ENCODE measurements at places on chromosomes 6 and 20.

DNA sequence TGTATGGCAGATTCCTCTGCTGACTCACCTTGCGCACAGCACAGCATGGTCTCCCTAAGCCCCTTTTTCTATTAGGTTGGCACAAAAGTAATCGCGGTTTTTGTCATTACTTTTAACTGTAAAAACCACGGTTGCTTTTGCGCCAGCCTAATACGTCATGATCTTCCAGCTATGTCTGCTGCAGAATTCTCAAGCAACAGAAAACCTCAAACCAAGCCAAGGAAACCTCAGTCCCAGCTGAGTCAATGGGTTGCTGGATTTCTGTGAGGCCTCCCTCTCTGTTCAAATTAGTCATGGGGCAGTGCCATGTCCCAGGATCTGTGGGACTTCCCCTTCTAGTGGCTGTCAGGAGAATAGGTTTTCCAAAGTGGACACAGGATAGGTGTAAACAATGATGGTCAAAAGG, 15.7 kb upstream of the ENPP1 start:
- DNase-seq = no peak

DNA sequence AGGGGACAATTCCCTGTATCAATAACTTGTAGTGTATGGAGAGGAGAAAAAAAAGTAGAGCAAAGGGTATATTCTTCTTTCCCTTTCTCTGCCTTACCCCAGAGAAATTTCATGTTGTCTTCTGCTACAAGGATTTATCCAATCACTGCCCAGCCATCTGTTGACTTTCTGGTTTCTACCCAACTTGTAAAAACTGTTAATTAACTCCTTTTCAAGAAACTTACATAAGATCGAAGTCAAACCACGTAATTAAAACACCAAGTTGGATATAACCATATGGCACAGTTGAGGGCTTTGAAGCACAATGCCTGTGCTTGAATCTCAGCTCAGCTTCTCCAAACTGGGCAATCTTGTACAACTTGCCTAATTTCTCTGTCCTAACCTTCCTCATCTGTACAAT, 99.5 kb downstream of the MAN1A1 start:
- DNase-seq = no peak

- DNase-seq = no peak
Observed at GRCh38 chr6:70130865-70131264, 172.0 kb downstream of the COL9A1 start.

DNA sequence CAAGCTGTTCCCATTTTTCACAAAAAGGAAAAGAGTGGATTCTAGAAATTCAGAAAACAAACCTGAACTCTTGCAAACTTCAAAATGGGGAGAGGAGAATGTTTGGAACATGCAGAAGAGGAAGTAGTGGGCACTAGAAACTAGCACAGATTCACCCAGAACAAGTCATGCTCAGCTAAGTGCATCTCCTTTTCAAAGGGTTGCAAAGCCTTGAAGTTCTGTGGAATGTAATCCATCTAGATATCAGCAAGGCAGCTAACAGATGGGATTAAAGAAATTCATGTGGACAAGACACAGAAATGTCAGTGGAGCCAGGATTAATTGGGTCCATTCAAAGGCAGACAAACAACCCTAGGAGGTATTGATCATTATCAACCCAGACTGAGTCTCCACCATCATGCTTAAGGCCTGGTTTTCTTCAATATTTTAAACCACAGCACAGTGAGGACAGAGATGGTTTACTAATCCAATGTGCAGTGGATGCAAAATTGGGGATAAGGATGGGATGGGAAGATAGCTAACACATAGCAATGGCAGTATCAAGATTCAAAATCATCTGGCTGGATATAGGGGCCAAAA, 31.3 kb downstream of the KCNK5 start:
- DNase-seq = no peak

DNA sequence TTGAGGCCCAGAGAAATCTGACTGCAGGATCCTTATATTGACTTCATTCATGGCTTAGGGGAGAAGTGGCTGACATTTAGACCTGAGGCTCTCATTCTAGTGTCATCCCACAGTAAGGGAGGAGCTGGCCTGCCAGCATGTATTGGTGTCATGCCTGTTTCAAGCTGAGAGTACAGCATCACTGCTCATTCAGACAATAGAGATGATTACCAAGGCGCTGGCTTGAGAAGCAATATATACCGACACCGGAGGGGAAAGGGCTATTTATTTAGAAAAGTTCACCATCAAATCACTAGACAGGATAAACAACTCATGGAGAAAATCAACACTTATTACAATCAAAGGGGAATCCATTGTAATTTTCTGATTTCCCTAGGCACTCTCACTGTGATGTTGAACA, 84.4 kb upstream of the HDAC2 start:
- no peak for DNase-seq

DNA sequence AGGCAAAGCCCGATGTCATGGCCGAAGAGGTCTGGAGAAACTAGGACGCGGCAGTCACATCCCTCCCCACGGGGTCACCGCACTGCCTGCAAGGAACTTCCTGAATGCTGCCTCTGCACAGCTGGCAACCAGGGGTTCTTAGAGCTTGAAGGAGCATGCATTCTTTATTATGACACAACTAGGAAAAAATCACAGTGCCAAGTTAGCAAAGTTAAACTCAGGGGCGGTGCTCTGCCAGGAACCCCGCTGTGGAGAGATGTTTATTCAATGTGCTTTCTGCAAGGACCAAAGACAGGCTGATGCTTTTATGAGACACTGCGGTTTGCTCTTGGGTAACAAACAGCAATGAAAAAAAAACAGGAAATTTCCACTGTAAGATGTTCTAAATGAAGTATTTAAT, 287.3 kb upstream of the FOXQ1 start:
- no peak for DNase-seq

GRCh38 chr6:131132360-131132759, 2.9 kb upstream of the AKAP7 start:
- no peak for DNase-seq

DNA sequence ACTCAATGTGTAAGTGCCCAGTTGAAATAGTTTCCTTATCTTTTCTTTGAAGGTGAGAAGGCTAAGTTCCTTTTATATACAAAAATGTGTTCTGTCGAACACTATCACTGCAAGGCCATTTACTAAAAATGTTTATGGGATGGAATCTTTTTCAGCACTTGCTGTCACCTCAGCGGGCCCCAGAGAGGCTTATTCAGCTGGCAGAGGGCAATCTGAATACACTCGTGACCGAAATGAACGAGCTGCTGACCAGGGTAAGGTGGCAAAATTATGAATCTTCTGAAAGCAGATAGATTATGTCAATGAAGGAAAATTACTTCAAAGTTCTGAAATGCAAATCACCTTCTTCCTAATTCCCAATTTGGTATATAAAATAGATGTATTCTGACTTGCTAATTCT, 340.2 kb downstream of the ARHGAP18 start:
- no peak for DNase-seq

- no peak for DNase-seq
Observed at GRCh38 chr20:34535857-34536256, 19.6 kb downstream of the DYNLRB1 start.

DNA sequence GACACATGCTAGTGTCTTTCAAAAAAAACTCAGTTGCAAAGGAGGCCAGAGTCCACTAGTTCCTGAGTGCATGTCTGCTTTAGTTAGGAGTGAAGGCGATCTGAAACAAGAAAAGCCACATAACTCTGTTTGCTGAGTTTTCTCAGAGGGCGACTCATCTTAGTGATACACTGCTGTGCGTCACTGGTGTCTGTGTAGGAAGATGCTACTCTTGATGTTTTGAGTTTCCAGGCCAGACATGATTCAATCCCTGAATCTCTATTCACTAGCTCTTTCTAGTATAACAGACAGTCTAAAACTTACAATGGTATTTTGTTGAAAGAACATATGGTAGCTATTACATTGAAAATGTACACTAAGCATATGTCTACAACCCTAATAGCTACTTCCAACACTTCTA, 60.9 kb downstream of the GFRAL start:
- DNase-seq = no peak

DNA sequence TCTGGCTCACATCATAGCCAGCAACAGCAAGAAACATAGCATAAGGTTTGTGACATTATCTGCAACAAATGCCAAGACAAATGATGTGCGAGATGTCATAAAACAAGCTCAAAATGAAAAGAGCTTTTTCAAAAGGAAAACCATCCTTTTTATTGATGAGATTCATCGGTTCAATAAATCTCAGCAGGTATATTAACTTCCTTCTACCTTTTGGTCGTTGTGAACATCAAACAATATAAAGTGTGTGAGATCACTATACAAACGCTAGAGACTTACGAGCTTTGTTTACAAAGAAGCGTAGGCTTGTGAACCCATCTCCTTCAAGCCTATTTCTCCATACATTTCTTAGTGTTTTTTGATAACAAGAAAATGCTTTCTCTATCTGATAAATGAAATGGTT, 3.5 kb downstream of the WRNIP1 start:
- no peak for DNase-seq

- DNase-seq = no peak
Observed at GRCh38 chr20:32535953-32536823, 48.9 kb downstream of the NOL4L start.

GRCh38 chr6:85394853-85395538, 54.9 kb upstream of the NT5E start:
- no peak for DNase-seq

GRCh38 chr6:31270788-31271640, 878 bp downstream of the HLA-C start:
- DNase-seq = no peak

GRCh38 chr6:111015389-111016124, 33.7 kb downstream of the RPF2 start:
- DNase-seq = no peak

DNA sequence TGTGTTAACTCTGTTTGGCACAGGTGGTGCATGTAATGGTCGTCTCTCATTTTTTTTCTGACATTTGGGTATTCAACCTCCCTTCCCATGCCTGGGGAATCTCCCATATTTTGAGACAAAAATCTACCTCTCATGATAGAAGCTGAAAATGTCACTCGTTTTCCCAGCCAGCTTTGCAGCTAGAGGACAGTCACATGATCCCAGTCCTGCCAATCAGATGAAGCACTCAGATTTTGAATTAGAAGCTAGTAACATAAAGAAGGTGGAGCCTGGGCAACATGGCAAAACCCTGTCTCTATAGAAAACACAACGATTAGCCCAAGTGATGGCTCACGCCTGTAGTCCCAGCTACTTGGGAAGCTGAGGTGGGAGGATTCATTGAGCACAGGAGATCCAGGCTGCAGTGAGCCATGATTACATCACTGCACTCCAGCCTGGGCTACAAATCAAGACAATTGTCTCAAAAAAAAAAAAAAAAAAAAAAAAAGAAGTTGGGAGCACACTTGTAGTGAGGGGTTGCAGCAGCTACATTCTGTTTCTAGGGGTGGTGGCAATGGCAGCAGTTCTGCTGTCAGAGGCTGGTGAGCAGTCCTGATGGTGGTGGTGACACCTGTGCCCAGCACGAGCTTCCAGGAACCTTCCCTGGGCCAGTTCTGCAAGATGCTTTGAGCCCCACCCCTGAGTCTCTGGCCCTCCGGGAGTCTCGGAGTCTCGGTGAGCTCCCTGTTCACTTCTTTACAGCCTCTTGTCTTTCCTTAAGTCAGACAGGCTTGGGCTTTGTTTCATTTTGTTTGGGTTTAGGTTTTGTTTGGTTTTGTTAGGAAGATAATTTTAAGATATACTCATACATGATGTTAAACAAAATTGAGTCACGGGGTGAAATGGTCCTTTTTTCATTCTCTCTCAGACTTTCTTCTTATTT, 94.1 kb upstream of the KCNG1 start:
- DNase-seq = no peak

DNA sequence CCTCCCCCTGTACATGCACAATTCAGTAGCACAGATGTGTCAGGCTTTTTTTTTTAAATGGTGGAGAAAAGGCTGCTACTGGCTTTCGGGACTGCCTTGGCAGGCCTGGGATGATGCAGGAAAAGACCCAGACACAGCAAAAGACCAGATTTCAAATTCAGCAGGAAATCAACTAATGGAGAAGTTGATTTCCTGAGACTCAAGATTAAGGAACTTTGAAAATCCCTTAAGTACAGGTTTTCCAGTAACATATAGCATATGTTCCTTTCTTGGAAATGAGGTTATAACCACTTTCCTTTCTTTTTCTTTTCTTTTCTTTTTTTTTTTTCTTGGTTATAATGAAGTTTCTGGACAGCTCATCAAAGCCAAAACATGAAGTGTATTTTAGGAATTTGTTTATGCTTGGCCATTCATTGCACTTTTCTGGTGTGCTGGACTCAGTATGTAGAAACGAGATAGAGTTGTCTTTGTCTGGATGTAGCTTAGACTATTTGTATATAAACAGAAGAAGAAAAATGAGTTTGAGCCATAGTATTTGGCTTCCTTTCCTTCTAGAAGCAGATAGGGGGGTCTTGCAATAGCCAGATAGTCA, 119.4 kb downstream of the SASH1 start:
- DNase-seq = no peak

GRCh38 chr20:63295422-63295821, 2.4 kb downstream of the COL20A1 start:
- DNase-seq = no peak

DNA sequence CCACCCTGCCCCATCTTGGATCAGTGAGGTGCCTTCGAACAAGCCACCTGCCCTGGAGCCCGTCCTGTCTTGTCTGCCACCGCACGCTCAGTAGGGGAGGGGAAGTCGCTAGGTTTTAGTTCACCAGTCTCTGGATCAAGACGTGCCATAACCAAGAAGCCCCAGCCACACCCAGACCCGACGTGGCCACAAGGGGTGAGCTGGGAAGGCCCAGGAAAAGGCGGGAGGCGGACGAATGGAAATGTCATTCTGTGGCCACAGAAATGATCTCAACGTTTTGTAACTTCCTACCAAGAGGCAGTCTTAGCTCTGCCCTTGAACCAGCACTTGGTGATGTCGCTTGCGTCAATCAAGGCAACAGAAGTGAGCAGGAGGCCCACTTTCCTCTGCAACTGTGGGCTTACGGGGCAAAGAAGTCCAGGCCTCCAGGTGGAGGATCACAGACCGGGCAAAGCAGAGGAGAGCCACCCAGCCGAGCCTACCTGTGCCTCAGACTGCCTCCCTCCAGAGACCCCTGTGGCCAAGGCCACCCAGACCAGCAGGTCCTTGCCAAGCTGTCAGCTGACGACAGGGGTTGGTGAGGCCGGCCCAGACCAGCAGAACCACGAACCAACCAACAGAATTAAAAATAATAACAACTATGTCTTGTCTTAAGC, 14.5 kb downstream of the GMEB2 start:
- DNase-seq = no peak
